ENCODE measurements at places on chromosomes 3 and 15.

DNA sequence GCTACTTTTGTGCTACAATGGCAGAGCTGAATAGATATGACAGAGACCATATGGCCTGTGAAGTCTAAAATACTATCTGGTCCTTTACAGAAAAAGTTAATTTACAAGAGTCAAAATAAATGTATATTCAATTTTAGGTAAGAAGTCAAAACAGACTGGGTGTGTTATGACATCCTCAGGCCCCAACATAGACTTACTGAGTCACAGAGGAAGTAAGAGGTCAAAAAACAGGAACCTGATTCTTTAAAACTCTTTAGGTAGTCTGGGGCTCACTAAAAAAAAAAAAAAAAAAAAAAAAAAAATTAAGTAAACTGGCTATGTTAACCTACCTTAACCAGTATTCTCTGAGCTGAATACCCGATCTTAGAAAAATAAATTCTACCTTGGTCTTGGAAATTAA lies 13.1 kb downstream of the DNAAF4 start:
- DNase-seq, result no peak

DNA sequence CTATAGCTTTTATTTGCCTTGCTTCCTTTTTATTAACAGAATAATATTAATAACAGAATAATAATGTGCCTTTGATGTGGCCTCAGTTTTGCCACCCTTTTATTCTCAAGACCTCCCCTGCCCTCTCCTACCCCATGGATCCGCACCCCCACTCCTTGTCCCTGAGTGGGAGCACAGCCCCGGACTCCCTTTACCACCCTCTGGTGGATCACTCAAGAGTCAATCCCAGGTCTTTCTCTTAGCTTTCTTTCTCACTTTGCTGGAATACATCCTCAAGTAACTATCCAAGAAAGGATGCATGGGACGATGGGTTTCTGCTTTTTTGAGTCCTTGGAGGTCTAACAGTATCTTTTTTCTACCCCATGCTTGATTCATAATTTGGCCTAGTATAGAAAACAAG lies 63.4 kb downstream of the KLF13 start:
- DNase-seq, result no peak

DNA sequence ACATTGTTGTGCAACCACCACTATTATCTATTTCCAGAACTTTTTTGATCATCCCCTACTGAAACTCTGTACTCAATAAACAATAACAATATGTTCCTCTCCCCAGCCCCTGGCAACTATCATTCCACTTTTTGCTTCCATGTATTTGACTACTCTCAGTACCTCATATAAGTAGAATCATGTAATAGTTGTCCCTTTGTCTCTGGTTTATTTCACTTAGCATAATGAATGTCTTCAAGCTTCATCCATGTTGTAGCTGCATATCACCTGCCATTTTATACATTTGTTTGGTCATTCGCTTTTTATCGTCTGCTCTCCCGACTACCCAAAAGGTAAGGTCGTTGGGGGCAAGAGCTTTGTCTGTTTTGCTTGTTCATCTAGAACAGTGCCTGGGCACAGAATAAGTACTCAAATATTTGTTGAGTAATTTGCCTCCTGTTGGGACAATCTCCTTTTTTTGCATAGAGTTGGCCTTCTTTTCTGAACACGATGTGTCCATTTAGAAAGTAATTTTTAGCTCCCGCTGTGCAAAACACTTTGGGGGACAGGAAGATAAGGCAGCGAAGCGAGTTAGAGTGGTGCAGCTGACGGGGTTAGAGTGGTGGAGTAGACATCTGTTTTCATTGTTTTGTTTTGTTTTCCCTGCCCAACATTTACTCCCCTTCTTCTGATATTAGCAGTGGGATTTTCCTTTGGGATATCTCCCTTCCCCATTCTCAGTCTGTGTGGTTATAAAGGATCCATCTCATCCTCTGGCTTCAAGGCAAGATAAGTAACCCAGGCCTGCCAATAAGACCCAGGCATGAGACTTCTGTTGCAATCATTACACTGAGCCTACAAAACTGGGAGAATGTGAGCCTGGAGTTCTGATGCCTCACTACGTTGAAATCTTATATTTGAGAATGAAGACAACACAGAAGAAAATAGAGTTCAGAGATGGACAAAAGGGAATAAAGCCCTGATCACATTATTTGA lies 83.4 kb upstream of the RNU6-1 start:
- no peak for DNase-seq

DNA sequence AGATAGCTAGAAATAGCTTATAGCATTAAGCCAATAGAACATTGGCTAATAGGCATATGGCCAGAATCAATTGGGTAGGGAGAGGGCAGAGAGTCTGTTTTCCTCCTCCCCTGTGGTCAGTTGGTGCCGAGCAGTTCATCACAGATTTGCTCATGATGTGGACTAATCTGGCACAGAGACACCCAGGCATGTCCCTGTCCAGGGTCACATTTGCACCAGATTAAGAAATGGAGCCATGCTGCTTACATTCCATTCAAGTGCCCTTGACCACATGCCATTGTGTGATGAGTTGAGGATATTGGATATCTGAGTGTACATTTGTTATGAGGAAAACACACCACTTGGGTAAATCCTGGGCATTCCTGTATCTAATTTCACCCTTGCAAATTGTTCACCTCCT lies 53.4 kb downstream of the USP13 start:
- DNase-seq, result no peak

DNA sequence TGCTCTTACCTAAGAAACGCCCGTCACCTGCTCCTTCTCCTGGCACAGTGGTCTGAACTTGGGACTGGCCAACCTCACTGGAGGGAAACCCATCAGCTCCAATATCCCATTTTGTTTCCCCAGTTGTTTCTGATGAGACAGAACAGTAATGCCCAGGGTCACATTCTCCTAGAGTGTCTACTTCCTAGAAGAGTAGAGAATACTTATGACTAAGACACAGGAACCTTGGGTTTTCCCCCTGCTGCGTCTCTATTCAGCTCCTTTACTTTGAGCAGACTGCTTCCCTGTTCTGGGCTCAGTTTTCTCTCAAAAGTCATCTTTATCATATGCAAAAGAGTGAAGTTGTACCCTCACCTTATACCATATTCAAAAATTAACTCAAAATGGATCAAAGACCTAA lies 79.4 kb downstream of the POLR2M start:
- DNase-seq, result no peak

- no peak for DNase-seq
Measured at GRCh38 chr3:137012097-137012501, 54.3 kb downstream of the IL20RB start.

- no peak for DNase-seq
Measured at GRCh38 chr3:139935866-139936817, 1.2 kb downstream of the CLSTN2 start.

DNA sequence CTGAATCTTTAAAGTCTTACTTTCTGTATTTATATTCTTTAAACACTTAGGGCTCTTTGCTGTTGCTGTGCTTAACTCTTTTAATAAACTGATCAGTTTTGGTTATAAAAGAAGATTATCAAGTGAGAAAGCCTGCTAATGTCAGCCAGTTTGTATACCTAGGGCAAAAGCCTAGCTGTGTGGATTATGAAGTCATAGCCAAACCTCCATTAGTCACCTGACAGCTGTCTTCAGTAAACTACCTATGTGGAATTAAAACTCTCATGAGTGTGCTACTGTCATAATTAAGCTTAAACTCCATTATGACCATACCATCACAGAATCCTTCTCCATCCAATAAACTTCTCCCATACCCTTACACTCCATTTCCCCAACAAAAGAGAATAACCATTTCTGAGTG lies 762.7 kb downstream of the NTRK3 start:
- DNase-seq, result no peak

DNA sequence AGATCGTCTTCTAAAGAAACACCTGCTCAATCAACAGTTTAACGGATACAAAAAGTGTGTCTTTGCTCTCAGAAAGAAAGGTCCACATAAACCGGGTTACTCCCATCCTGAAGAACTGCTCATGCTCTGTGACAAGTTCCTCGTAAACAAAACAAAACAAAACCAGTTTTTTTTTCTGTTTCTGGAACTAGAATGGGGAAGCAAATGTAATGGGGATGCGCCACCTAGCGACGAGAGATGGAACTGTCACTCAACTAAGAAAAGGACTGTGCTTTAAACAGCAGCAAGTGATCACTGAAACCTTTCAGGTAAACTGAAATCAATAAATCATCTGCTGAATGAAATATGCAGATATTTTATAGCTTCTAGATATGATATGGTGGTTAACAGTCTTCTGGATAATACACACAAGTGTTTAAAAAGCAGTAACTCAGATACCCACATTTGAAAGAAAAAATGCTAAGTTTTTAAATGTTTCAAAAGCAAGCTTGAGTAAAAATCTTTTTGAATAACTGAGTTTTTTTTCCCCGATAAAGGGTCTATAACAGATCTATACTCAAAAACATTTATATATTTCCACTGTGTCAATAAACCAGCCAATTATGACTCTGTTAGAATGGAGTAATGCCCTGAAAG lies 10.9 kb downstream of the TM2D3 start:
- peak; percentile 36 for DNase-seq

DNA sequence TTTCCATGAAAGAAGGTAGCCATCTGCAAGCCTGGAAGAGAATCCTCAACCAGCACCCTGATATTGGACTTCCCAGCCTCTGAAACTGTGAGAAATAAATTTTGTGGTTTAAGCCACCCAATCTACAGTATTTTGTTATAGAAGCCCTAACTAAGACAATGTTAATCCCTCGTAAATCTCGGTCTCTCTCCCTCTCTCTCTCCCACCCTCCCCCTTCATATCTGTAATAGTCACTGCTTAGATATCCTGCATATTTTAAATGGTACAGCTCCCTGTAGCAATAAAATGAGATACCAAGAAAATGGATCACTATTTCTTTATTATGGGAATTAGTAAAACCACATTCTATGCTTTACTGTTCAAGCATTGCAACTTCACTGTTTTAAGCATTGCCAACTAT lies 21.0 kb upstream of the FAM174B start:
- DNase-seq, result no peak

- peak; percentile 58 for DNase-seq
Measured at GRCh38 chr3:125051715-125052581, 3.8 kb downstream of the HEG1 start.

DNA sequence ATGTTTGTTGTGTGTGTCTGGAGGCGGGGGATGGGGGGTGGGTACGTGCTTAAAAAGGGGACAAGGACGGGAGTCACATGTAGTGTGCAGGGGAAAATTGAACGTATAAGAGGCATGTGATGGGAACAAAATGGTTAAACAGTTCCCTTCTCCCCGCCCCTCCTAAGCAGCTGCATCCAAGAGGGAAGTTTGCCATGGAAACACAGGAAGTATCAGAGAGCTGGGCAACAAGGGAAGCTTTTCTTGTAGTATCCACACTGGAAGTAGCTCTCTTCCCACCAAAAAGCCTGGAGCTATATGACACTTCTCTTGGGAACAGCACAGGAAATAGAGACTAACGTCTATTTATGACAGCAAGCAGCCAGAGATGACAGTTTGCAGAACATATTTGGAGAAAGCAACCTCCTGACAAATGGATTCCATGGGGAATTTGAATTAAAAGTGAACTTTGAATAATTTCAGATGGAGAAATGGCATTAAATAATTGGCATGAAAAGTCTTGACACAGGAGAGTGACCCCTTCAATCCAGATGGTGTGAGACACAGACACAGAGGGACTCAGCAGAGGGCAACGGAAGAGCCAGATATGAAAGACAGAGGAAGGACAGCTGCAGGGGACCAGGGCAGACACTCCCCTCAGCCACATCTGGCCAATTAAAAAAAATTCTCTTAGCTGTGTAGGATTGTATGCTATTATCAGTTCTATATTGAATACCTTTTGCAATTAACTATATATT lies 294.2 kb upstream of the TBL1XR1 start:
- DNase-seq, result no peak

GRCh38 chr3:186664119-186664495 lies 1.7 kb upstream of the HRG start:
- no peak for DNase-seq

- DNase-seq, result no peak
Measured at GRCh38 chr3:94460931-94461330, 398.1 kb downstream of the NSUN3 start.

- no peak for DNase-seq
Measured at GRCh38 chr15:33941279-33942063, 26.8 kb upstream of the CHRM5 start.

DNA sequence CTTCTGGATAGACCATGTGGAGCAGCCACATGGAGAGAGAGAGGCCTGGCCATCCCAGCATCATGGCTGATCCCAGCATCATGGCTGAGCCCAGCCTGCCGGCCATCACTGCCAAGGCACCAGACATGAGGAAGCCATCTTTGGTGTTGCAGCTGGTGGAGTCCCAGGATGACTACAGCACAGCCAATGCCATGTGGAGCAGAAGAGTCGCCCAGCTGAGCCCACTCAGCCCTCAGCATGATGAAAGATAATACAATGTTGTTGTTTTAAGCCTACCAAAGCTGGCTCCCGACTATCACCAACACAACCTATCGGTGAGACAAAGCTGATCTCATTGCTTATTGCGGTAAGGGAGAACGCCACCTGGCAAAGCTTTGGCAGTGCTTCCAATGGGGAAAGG lies 18.4 kb downstream of the HES1 start:
- DNase-seq, result no peak

GRCh38 chr3:114221165-114221880 lies 16.1 kb downstream of the ZNF80 start:
- no peak for DNase-seq

DNA sequence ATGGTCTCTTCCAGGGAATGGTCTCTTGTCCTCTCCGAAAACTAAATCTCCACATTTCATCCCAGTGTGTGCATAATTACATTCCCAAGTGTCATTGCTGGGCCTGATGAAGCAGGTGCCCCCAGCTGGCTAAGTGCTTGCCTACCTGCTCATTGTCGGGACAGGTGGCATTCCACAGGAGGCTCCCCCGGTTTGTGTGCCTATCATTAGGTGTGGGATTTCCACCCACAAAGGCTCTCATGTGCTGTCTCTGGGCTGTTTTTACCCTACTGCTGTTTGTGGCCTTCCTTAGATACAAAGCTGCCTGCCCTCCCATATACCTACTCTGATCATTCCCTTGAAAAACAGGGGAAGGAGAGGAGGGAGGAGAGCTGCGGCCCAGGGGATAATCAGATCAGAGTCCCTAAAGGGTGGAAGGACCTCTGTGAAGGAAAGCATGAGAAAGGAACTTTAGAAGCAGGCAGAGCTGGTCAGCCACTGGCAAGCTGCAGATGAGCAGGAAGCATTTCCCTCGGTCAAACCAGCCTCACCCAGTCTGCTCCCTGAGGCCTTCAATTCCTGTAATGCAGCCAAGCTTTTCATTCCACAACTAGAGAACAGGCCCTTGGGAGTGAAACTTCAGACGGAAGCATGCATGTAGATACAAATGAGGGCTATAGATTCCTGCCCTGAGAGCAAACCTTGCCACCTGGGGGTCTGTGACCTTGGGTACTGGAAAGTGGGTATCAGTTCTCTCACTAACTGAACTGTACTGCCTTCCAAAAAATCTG lies 60.7 kb upstream of the HEG1 start:
- DNase-seq, result no peak

GRCh38 chr15:50192926-50193620 lies 11.1 kb downstream of the SLC27A2 start:
- no peak for DNase-seq

Measured in stimulated activated CD8-positive, alpha-beta memory T cell treated with anti-CD3 and anti-CD28 coated beads, Interleukin-2, amount 100 ng/mL, for 48 hours (primary cell).